ENCODE measurements at places on chromosomes 11 and 22. TPM values are rescaled to one million over a fixed set of nuclear protein-coding genes. Genes with fewer than 3 reads are reported as not detected.
A peak's percentile ranks its signal among the peaks of the same experiment; 100 is the strongest.

DDI1 gene
- not detected for total RNA-seq

OR5M3 gene
- total RNA-seq = not detected

UPK3A gene
- total RNA-seq = not detected

GPHA2 gene
- not detected for total RNA-seq

SLC6A5 gene
- not detected for total RNA-seq

OR6T1 gene
- total RNA-seq = not detected

DEFB131B gene
- total RNA-seq = not detected

DDIAS gene
- 12.2 TPM for total RNA-seq

GSTT2B gene
- total RNA-seq = 12.3 TPM

MYRF gene
- 1.0 TPM for total RNA-seq

SLC25A45 gene
- 0.91 TPM for total RNA-seq

DNA sequence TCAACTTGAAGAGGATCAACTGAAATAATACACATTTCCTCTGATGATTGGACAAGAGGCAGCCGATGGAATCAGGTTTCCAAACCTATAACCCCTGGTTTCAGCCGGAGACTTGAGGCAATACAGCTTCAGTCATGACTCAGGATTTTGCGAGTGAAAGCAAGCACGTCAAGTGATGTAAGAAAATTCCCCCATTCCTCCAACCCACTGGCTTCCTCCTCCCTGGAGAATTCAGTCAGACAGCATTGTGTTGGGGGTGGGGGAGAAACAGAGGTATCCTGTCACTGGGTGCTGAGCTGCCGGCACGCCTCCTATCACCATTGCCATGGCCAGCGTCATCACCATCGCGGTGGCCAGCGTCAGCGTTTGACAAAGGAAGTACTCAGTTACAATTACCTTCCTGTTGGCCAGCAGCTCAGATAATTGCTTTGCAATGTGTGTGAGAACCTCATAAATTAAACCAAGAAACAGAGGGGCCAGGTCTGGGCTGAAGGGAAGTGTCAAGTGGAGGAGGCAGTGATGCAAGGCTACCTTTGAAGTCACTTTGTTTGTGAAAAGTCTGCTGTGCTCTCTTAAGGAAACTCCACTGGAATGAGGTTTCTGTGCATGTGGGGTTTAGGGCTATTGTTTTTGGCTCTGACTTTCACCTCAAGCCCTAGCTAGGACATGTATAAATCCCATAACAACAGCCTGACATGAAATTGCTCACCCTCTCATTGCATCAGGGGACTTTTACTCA lies 50.2 kb downstream of the LIF start:
- DNase-seq = peak; percentile 98

DNA sequence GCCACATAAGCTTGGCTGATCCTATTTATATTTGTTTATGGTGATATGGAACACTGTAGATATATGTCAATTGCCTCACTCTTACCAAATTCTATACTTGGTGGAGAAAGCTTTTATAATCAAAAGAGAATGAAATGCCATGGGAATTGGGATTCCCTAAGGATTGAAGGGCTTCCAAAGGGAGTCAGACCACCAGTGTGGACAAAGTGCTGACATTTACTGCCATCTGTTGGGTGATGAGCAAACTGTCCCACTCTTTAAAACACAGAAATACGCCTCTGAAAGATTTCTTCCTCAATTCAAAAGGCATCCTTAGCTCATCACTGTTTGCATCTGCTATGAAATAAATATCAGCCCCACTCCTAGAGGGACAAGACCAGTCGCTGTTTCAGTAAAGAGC lies 7.1 kb downstream of the SLC1A2 start:
- DNase-seq = peak; percentile 34

DNA sequence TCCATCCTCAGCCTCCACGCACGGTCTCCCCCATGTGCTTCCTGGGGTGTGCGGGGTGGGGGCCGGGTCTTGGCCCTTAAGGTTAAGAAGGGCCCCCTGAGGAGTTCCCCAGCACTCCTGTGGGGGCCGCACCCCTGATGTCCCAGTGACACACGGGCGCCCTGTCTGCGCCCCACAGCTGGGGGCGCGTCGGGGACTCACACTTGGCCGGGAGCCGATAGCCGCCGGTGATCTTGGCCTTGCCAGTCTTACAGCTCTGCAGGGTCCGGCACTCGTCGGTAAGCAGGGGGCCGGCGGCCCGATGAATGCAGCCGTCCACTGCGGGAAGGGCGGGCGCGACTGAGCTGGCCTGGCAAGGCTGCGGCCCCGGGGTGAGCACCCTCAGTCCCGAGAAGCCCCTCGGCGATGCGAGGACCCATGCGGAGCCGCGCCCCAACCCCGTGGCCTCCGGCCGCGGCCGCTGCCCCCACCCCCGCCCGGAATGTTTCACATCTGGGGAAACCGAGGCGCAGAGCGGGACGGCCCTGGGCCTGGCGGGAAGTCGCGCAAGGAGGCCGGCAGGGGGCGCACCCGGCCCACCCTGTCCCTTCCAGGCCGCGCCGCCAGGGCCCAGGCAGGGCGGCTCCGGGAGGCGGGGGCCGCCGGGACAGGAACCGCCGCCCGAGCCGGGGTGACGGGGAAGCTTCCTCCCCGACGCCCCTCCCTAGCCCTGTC lies 13.9 kb downstream of the OTUB1 start:
- DNase-seq = no peak

DNA sequence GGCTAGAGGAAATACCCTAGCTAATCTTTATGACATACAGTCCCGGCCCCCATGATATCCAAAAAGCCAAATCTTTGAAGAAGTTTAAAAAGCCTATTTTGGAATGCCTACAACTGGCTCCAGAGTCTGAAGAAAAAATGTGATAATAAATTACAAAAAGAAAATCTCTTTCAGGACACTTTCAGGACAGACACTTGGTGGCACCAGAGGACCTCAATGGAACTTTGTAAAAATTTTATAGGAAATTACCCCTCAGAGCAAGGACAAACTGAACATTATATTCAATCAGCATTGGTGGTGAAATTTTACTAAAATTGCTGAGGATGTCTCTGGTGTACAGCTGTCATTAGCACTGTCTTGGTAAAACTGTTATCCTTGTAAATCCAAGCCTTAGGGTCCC lies 81.0 kb downstream of the CCDC73 start:
- DNase-seq = no peak

DNA sequence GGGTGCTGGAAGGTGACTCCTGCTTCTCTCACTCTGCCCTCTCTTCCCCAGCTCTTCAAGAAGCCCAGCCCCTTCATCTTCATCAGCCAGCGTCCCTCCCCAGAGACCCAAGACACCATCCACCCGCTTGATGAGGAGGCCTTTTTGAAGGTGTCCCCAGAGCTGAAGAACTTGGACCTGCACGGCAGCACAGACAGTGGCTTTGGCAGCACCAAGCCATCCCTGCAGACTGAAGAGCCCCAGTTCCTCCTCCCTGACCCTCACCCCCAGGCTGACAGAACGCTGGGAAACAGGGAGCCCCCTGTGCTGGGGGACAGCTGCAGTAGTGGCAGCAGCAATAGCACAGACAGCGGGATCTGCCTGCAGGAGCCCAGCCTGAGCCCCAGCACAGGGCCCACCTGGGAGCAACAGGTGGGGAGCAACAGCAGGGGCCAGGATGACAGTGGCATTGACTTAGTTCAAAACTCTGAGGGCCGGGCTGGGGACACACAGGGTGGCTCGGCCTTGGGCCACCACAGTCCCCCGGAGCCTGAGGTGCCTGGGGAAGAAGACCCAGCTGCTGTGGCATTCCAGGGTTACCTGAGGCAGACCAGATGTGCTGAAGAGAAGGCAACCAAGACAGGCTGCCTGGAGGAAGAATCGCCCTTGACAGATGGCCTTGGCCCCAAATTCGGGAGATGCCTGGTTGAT lies 12.6 kb downstream of the IL10RA start:
- no peak for DNase-seq

GRCh38 chr11:72721689-72722049 lies 30.5 kb downstream of the ARAP1 start:
- no peak for DNase-seq

DNA sequence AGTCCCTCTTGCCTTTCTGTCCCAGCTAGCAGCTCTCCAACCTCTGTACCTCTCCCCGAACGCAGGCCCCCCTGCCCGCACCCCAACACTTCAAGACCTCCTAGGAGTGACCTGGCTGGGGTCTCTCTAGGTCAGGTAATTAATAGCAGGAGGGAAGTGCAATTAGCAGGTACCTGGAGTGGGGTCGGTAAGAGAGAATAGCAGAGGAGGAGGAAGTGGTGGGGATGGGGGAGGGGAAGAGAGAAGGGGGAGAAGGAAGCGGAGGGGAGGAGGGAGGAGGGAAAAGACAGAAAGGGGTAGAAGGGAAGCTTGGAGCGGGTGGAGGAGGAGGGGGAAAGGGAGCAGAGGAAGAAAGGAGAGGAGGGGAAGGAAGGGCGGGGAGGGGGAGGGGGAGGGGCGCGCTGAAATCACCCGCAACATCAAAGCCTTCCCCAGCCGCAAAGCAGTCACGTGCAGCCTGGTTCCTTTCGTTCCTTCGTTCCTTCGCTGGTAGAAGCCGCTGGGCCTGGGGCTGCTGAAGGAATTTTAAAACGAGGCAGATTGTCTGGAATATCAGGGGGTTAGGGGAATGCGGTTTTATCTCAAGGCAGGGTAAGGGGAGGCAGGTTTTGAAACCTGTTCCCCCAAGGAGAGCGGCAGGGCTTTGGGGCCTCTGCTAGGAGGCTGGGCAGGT lies 29.3 kb upstream of the TCF20 start:
- no peak for DNase-seq

GRCh38 chr11:40010011-40010410 lies 1449.4 kb downstream of the LRRC4C start:
- DNase-seq = no peak

GRCh38 chr22:28829358-28830181 lies 29.2 kb upstream of the XBP1 start:
- peak; percentile 27 for DNase-seq

- peak; percentile 79 for DNase-seq
Measured at GRCh38 chr22:30649430-30650007, 13.9 kb downstream of the SLC35E4 start.

- no peak for DNase-seq
Measured at GRCh38 chr11:23202611-23203010, 342.3 kb upstream of the CCDC179 start.

DNA sequence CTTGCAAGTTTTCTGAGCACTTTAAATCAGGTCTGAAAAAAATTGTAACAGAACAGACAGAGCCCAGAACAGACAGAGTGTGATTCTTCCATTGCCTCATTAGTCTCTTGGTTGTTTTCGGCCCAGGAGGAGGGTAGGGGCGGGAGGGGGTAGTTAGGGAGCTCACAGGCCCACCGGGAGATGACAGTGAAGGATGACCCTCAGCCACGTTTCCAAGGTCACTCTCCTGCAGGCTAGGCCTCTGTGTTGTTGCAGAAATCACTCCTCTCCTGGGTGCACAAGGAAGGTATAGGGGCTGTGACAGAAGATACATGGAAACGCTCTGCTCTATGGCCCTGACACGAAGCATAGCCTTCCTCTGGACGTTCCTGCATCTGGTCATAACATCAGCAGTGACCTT lies 69.3 kb downstream of the ABTB2 start:
- no peak for DNase-seq

GRCh38 chr22:37764622-37765021 lies 43.1 kb upstream of the GCAT start:
- DNase-seq = no peak

DNA sequence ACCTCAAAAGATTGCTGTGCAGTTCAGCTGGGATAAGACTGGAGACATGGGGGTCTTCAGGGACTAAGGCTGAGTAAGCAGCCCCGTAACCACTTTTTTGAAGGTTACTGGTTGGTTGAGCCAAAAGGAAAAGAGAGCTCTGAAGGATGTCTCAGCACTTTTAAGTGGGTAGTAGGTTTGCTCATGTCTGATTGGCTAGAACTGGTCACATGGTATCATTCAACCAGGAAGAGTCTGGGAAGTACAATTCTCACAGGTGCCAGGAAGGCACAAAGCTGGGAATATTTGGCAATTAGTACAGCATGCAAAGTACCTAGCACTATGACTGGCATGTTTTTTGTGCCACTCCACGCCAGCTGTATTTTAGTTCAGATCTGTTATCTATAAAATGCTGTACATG lies 58.1 kb downstream of the SNX19 start:
- no peak for DNase-seq

DNA sequence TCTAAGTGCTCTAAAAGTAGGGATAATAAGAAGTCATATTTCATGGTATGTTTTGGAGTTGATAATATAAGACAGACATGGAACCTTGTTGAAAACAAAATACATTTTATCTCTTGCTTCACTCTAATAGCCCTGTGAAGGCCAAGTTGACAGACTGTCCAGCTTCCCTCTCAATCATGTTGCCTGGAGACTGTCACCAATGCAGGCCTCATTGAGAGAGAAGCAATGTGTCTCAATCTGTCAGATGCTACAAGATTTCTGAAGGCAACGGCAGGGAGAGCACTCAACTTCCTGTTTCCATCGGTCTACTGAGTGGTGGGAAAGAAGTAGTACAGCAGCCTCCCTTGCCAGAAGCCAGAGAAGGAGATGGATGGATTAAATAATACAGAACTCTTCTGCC lies 23.6 kb upstream of the FJX1 start:
- DNase-seq = no peak

GRCh38 chr11:86570020-86570419 lies 102.4 kb downstream of the ME3 start:
- DNase-seq = no peak

- DNase-seq = no peak
Measured at GRCh38 chr11:11940551-11940950, 67.9 kb downstream of the DKK3 start.

GRCh38 chr22:43412808-43413795 lies 1.3 kb downstream of the MPPED1 start:
- no peak for DNase-seq

- DNase-seq = no peak
Measured at GRCh38 chr11:27064086-27064485, 23.5 kb downstream of the BBOX1 start.

- DNase-seq = no peak
Measured at GRCh38 chr11:6129011-6129410, 21.5 kb downstream of the OR56B4 start.

DNA sequence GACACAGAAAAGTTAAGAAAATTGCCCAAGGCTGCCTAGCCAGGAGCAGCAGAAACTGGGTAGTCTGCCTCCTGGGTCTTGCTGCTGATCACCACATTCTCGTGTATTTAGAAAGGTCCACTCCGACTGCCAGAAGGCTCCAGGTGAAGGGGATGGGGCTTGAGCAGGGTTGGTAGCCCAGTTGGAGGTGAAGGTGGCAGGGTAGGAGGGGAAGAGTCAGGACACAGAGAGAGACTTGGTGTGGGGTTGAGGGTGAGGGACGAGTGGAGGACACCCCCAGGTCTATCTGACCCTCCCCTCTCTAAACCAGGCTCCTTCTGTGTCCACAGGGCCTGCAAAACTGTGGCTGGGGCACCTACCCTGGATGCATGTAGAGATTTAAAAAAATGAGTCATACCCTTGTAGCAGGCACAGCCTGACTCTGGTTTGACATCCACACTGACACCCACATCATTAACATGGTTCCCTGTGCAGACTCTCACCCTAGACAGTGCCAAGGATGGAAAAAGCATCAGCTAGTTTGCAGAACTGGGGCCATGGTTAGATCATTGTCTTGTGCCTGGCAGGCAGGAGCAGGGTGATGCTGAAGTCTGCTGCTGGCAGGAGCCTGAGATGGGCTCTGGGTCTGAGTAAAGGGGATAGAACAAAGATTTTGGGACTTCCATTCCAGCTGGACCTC lies 273.2 kb downstream of the TENM4 start:
- no peak for DNase-seq
